Right forelimb (tissue), 1 donor: ENCODE measurements at places on chromosomes 7 and 10.
A peak's percentile ranks its signal among the peaks of the same experiment; 100 is the strongest.

DNA sequence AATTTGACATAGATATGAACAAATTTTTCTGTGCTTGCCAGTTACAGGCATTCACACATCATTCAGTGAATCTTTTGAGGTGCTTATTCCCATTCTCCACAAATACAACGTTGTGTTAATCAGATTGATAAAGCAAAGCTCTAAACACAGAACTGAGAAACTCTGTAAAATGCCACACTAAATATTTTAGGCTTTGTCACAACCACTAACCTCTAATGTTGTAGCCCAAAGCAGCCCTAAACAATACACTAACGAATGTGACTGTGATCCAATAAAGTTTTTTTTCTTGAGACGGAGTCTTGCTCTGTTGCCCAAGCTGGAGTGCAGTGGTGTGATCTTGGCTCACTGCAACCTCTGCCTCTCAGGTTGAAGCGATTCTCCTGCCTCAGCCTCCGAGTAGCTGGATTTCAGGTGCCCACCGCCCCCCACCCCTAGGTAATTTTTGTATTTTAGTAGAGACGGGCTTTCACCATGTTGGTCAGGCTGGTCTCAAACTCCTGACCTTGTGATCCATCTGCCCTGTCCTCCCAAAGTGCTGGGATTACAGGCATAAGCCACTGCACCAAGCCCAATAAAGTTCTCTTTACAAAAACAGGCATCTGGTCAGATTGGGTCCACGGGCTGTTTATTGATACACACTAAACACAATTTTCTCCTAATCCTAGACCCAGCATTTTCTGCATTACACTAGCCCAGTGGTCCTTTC is 6.9 kb downstream of the CYCS start:
- DNase-seq = no peak

DNA sequence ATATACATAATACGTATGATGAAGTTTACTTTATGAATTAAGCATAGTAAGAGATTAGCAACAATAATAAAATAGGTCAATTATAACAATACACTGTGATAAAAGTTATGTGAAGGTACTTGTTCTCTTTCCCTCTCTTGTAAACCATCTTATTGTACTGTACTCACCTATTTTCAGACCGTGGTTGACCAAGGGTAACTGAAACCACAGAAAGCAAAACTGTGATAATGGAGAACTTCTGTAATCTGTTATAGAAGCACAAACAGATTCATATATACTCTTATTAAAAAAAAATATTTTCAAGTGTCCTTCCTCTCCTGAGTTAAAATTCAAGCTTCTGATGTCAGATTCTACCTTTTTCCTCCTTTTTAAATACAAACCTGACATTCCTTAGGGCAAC is 1247.8 kb upstream of the SORCS1 start:
- DNase-seq = no peak

DNA sequence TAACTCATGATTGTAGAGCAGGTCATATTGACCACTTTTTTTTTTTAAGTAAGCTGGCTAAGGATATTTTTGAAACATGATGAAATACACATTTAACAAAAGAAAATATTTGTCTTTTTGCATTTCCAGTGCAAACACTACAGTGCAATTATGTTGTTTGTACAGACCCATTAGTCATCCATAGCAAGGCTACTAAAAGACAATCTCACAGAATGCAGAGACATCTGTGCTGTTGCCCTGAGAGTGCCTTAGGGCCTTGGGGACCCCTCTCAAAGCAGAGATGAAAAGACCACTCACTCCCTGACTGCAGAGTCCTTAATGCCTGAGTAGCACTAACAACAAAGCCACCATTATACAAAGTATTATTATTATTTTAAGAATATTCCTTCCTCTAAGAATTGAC is 104.5 kb downstream of the NRCAM start:
- DNase-seq = no peak

GRCh38 chr10:87942884-87943527 is 79.6 kb downstream of the PTEN start:
- DNase-seq = no peak

GRCh38 chr10:47024399-47025252 is 113.4 kb downstream of the PTPN20 start:
- peak; percentile 78 for DNase-seq

- no peak for DNase-seq
Measured at GRCh38 chr7:153934048-153934447, 118.2 kb upstream of the DPP6 start.

DNA sequence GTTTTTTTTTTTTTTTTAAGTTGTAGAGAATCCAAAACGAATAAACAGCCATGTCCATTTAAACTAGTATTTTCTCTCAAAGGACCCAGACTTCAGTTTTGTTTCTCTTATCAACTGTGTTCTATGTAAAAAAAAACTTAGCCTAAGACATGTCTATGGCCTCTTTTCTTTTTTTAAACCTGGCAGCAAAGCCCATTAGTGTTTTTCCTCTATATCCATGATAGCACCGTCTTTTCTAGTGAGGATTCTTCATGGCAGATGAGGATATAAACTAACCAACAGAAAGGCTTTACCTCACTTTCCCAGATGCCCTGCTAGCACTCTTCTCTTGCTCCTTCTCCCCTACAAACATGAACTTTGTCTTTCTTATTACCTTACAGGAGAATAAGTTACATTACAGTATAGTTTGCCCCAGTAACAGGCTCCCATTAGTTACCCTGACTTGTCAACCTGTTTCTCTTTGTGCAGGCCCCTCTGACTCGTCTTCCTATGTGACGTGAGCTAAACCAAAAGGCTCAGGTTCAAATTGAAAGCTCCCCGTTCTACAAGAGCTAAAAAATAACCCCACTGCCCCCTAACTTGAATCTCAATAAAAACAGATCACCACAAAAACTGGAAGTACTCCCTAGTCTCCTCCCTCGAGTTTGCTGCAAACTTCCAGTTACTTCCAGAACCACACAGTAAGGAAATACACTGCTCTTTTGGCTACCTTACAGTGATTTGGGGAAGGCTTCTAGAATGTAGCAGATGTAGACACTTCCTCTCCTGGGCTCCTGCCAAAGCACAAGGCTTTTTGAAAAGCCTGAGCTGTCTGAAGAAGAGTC is 20.1 kb downstream of the P4HA1 start:
- peak; percentile 57 for DNase-seq

DNA sequence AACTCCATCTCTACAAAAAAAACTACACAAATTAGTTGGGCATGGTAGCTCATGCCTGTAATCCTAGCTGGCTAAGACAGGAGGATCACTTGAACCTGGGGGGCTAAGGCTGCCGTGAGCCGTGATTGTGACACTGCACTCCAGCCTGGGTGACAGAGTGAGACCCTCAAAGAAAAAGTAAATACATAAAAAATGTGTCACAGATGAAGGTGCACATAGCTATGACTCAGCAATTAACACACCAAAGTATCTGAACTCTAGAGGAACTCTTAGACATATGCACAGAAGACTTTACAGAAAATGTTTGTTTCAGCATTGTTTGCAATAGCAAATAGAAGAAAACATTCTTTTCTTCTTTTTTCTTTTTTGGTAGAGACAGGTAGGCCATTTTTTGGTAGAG is 8.3 kb downstream of the C10orf62 start:
- no peak for DNase-seq

GRCh38 chr7:99242682-99243081 is 30.0 kb upstream of the MYH16 start:
- no peak for DNase-seq
